ENCODE measurements at places on chromosomes 2 and 18.

DNA sequence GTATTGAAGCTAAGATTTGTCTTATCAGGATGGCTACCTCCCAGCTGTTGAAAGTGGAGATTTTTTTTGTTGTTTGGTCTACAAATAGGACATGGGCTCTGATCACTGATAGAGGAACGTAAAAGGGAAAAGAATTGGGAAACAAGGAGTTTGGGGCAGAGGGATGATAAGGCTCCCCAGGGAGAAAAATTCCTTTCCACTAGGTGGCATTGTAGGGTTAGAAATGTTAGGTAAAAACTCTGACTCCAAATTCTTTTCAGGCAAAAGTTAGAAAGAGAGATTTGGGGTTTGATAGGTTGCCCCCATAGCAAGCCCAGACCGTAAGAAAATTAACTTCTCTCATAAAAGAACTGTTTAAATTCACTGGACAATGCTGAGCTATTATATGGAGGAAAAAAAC, 19.8 kb downstream of the CMPK2 start:
- DNase-seq = no peak

- no peak for DNase-seq
Observed at GRCh38 chr18:39208729-39209128, 1643.1 kb upstream of the CELF4 start.

- no peak for DNase-seq
Observed at GRCh38 chr18:11258039-11258610, 108.8 kb upstream of the PIEZO2 start.

DNA sequence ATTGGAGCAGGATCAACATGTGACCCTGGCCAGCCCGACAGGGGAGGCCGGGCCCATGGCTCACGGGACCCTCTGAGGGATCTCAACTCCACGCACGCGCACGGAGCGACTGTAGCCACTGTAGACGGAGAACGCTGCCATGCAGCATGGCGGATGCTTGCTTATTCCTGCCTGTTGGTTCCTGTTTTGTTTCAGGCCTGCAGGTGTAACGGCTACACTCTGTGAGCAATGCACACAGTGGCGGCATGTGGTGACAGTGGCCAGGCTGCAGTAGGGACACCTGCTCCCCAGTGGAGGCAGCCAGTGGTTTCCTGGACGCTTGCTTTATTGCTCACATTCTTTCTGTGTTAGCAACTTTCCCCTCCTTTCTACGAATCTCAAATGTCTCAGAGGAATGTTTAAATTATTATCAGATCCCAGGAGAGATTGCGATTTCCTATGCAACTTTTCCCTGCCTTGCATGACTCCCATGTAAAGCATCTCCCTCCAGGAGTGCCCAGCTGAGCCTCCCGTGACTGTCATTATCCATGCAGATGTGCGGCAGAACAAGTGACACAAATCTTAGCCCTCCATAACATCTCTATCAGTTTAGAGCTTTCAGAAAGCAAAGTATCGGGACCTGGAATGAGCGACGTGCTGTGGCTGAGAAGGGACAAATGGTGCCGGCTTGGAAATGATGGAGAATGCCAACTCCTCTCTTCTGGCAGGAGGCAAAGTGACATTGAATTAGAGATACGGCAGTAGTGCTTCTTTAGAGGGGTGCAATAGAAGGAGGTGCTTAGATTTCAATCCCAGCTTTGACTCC, 209.7 kb downstream of the ASB1 start:
- no peak for DNase-seq

- DNase-seq = no peak
Observed at GRCh38 chr2:29783666-29784065, 137.7 kb downstream of the ALK start.

GRCh38 chr2:228180181-228181097, 1.0 kb downstream of the SPHKAP start:
- peak; percentile 7 for DNase-seq

DNA sequence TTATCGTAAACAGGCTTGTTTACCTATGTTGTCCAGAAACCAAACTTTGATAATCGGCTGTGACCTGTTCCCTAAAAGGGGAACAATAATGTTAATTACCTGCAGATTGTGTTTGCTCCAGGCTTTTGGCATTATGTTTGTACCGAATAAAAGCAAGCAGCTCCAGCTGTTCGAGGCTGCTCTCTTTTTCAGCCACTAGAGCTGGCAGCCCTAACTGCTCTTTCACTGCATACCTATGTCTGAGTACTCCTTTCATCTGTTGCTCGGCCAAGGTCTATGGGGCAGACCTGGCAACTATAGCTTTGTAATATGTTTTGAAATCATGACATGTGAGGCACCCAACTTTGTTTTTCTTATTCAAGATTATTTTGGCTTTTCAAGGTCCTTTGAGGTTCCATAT, 77.8 kb upstream of the EHBP1 start:
- DNase-seq = no peak

DNA sequence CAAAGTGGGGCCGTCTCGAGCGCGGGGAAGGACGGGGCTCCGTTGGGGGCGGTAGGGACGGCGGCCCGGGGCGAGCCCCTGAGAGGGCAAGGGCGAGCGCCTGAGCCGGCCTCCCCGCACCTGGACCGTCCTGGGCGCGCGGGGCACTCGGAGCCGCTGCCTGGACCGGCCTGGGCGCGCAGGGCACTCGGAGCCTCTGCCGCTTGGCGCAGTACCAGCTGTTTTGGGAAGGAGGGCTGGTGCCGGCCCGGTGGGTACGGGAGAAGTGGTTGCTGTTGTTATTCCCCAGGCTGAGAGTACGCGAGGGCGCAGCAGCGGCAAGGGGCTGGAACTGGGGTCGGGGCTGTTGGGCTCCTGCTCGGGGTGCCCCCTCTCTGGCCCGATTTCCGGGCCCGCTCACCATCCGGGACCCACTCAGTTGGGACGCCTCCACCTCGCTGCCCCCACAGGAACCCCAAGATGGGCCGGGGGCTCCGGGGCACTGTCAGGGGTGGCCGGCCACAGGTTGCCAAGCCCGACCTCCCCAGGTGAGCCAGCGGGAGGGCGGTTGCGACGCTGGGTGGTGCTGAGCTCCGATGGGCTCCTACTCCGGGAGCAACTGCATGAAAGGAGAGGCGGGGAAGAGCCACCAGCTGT, 579 bp downstream of the ARHGEF4 start:
- no peak for DNase-seq

- DNase-seq = no peak
Observed at GRCh38 chr18:9842448-9842847, 43.3 kb upstream of the TXNDC2 start.

GRCh38 chr18:73212442-73212841, 344.7 kb upstream of the NETO1 start:
- no peak for DNase-seq

DNA sequence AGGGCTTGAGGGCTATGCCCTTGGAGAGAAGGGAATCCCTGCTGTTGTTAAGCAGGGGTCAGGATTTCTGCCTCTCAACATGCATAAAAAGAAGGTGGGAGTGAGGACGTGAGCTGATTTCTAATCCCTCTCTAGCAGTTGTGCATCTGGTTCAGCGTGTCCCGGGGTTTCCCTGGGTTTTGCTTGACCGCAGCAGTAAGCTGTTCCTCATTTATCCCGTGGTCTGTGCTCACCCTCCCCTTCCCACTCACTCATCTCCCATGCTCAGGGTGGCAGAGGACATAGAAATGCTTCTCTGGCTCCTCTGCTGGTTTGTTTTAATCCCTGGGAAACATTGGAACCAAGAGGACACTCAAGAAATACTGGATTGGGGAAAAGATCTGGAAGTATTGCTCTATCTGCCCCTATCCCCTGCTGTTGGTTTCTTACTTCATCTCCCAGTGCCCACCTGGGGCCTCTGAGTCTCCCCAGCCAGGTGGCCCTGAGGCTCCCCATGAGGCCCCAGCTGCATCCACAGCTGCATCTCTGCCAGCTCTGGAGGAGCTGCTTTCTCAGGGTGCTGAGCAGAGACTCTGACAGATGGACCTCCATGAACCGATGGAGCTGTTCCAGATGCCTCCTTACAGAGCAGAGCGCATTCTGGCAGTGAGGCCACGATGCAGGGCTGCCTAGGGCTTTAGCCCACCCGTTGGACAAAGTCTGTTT, 36.1 kb downstream of the TET3 start:
- DNase-seq = no peak

GRCh38 chr2:237073552-237073951, 12.1 kb upstream of the COPS8 start:
- no peak for DNase-seq

DNA sequence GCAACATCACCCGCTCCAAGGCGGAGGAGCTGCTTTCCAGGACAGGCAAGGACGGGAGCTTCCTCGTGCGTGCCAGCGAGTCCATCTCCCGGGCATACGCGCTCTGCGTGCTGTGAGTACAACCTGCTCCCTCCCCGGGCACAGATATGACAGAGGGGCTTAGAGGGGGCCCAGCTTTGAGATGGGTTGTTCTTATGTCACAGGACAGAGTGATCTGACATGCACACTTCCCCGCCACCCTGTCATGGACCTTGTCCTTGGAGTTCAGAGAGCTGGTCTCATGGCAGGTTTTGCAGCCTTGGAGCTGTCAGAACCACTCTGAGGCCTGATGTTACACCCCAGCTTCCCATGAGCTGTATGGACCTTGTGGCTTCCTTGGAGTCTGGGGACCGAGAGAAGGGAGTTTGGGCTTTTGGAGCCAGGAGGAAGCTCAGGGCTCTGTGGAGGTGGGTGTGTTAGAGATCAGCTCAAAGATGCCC, 398 bp downstream of the INPP5D start:
- no peak for DNase-seq

DNA sequence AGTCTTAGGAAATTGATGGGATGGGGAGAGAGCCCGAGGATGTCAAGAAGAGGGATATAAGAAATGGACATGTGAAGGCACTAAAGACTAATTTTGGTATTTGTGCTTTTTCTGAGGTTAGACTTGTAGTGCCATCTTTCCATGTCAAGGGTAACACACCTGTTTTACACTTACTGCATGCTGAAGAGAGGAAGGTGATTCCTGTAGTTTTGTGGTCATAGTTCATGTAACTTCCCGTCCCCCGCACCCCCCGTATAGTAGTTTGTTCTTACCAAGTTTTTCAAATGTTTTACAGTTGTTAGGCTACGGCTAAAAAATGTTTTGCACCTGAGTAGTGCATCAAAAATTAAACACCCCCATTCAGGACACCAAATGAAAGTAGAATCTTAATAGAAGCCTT, 73.8 kb downstream of the CLIP4 start:
- no peak for DNase-seq

DNA sequence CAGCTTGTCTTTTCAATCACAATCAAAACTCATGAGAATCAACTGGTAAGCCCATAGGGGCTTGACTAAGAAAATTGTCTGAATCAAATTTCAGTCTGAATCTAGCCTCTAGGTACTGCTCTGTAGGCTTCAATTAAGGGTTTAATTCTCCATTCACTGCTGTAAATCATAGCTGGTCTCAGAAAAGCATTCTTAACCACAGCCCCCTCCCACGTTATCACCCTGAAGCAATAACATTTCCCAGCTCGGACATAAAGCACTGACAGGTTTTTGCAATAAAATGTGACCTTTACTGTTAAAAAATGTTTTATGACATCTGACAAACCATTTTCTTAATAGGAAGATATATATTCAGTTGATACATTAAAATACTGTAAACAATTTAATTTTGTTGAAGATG, 55.0 kb downstream of the LRP1B start:
- DNase-seq = no peak

DNA sequence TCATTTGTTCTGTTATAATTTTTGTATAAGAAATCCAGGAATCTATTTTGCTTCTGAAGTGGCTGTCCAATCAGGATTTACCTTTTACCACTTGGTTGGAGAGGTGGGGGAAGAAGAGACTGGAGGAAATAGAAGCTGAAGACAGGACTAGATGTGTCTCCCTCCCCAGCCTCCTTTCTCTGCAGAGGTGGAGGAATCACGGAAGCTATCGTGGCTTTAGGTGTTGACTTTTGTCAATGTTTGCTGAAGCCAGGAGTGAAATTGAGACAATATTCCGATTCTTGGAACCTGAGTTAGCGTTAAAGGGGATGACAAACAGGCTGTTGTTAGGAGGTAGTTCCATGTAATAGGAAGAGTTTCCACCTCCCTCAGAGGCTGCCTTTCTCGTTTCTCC, 43.5 kb downstream of the PDCL3 start:
- DNase-seq = no peak

- DNase-seq = no peak
Observed at GRCh38 chr2:226376516-226377180, 423.0 kb downstream of the IRS1 start.

DNA sequence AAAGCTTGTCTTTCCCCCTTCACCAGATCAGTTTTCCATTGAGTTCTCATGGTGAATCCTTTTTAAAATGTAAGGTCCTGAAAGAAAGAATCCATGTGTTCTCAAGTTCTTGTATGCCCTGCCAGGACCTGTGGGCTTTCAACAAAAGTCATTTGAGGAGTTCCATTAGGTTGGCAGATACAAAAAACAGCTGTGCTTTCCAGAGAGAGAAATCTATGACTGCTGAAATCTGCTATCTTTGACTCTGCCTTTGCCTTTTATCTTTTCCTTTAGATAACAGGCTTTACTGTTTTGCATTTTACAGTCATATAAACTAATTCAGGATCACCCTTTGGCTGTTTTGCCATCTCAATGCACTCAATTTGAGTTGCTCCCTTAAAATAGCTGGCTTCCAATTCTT, 59.7 kb downstream of the CXCR4 start:
- DNase-seq = no peak

DNA sequence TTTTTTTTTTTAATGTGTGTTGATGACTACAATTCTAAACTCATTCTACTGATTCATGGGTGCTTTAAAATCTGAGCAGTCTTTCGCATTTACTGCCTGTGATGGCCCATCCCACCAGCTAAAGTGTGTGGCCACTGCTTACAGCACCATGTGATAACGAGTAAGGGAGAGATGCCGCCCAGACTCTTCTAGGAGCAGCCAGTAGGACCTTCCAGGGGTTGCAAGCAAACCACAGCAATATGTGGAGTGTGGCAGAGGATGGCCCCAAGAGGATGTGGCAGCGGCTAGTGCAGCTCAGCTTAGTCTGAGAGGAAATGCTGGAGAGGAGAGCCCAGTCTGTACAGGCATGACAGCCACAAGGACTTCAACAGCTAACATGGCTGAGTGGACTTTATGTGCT, 14.9 kb downstream of the IL1B start:
- no peak for DNase-seq

- no peak for DNase-seq
Observed at GRCh38 chr2:120182019-120182560, 41.1 kb downstream of the TMEM185B start.

DNA sequence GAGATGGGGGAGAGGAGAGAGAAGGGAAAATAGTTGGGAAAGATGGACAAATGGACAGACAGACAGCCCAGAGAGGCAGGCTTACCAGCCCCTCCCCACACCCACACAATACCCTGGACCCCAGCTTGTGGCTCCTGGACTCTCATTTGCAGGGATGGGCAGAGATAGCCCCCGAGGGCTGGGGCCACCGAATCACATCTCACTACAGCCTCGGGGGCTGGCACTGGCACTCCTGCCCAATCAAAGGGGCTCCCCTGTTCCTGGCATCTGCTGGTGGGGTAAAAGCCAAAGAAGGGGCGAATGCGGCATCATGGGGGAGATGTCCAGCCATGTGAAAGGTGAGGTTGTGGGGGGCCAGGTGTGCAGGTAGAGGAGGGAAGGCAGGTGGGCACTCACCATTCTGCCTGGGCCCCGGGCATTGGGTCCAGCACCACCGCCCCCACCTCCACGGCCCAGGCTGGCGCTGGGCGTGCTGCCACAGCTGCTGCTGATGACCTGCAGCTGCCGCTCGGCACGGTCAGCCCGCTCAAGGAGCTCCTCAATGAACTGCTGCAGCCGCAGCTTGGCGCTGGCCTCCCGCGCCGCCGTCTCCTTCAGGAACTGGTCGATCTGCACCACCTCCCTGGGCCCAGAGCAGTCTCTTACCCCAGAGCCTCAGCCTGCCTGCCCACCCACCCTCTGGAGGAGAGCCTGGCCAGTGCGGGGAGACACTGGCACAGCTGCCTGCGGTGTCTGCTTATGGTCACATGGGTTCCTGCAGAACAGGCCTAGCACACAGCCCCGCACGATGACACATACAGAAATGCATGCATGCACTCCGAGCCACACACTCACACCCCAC, 18.0 kb downstream of the FBXO41 start:
- peak; percentile 72 for DNase-seq
